ENCODE measurements at places on chromosomes 12 and 14. TPM values are rescaled to one million over a fixed set of nuclear protein-coding genes. Genes with fewer than 3 reads are reported as not detected.

The NPAS3 gene
- total RNA-seq, result 2.3 TPM

The CLEC2A gene
- not detected for total RNA-seq

The SELPLG gene
- total RNA-seq, result 4.3 TPM

The IPO4 gene
- total RNA-seq, result 69.1 TPM

The SIX4 gene
- 7.3 TPM for total RNA-seq

The SDR9C7 gene
- total RNA-seq, result not detected

The WSCD2 gene
- total RNA-seq, result 43.7 TPM

The BTG1 gene
- total RNA-seq, result 139 TPM

The FRS2 gene
- total RNA-seq, result 38.2 TPM

The RPL10L gene
- total RNA-seq, result not detected

The ITGB7 gene
- total RNA-seq, result 15.8 TPM

The ERGIC2 gene
- total RNA-seq, result 88.8 TPM

The RNASE7 gene
- 0.94 TPM for total RNA-seq

The CEP128 gene
- total RNA-seq, result 11.5 TPM

The MBD6 gene
- total RNA-seq, result 177 TPM

Data from ureter (tissue), 1 donor.